ENCODE measurements at places on chromosomes 5 and 9.

- no peak for DNase-seq
Observed at GRCh38 chr9:3751125-3751758, 225.4 kb upstream of the RFX3 start.

DNA sequence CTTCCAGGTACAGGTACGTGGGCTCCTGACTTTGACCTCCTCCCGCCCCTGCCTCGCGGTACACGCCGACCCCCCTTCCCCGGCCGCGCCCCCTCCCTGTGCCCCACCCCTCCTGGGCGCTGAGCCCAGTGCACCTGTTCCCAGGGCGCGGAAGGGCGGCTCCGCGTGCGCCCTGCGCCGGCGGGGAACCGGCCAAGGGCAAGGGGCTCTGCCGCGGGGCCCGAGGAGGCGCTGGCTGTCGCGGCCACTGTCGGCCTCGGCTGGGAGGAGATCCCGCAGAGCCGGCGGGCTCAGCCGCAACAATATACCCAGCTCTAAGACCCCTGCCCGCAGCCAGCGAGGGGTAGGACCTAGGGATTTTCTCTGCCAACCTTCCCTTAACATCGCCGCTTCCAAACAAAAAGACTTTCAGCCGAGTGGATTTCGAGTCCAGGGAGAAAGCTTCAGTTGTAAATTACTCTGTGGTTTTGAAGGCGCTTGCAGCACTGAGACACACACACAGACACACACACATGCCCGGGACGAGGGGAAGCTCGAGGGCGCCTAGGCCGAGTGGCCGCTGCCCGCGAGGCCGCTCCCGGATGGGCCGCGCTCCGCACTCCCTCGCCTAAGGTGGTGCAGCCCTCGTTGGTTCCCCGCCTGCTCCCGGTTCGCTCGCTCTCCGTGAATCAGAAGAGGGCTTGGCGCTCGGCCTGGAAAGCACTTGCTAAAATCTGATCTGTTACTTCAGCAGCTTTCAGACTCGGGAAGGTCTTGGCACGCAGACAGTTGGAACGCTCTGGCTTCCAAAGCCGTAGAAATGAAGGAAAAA, 1.2 kb downstream of the FGF18 start:
- no peak for DNase-seq

DNA sequence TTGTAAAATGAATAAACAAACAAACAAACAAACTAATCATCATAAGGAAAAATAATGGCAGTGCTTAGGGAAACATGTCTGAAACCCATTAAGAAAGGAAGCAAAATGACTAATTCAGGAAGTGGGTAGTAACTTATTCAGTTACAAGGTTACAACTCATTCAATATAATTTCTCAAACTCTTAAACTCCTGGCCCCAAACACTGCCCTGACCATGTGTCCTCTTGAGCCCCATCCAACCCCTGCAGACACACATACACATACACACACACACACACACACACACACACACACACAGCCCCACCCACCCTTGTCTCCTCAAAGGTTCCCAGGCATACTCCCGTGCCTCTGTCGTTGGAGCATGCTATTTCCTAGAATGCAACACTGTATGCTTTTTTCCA, 193.9 kb downstream of the SEC61B start:
- no peak for DNase-seq

DNA sequence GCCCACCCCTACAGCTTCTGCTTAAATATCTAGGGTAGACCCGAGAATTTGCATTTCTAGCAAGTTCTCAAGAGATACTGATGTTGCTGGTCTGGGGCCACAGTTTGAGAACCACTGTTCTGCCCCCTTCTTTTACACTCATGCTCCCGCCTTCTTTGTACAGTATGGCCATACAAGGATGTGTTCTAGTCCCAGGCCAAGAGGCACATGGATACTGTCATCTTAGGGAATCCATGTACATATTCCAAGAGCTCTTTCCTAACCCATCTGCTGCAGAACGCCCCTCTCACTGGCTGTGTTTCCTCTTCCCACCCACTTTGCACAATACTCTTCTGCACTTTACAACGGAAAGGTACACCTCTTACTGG, 44.4 kb downstream of the FGF18 start:
- no peak for DNase-seq

DNA sequence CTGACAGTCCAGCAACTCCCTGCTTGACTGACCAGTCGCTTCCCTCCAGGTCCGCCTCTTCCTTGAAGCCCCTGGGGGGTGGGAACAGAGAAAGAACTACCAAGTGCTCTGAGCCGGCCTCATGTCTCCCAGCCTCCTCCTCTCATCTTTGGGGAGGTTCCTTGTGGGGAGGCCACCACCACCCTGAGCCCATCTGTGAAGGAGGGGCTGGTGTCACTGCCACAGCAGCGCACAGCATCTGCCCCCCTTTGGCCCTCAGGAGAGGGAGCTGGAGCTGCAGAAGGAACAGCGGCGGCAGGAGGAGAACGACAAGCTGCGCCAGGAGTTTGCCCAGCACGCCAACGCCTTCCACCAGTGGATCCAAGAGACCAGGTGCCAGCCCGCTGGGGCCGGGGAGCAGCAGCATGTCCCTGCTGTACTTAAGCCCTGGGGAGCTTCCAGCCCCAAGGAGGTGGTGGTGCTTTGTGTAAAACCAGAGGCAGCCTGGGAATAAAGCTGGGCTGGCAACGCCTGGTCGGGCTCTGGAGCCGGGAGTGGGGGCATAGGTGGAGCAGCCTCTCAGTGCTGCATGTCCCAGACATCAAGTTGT, 29.4 kb downstream of the DYNC2I2 start:
- no peak for DNase-seq

- DNase-seq: no peak
Observed at GRCh38 chr5:7434914-7435313, 39.0 kb downstream of the ADCY2 start.

DNA sequence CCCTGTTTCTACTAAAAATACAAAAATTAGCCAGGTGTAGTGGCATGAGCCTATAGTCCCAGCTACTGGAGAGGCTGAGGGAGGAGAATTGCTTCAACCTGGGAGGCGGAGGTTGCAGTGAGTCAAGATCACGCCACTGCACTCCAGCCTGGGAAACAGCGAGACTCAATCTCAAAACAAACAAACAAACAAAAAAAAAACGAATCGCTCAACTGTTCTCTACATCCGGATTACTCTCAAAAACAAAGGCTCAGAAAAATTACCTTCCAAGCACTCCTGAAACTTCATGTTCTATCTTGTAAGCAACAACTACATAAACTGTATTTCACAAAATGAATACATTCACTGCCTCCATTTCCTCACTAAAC, 14.0 kb downstream of the UBAP2 start:
- DNase-seq: no peak

DNA sequence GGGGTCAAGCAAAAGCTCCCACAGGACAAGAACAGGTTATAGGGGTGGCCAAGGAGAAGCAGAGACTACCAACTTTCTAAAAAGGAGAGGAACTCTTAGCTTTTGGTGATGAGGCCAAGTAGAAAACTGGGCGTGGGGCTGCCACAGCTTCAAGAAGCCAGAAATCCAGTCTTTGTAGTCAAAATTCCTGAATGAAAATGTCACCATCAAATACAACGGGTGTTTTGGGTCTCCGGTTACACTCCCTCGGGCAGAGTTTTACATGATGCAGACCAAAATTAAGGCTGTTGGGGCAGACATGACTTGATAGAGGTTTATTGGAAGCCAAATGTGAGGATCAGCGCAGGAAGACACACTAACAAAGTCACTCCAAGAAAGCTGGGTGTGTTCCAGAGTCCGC, 29.4 kb upstream of the N4BP3 start:
- no peak for DNase-seq

DNA sequence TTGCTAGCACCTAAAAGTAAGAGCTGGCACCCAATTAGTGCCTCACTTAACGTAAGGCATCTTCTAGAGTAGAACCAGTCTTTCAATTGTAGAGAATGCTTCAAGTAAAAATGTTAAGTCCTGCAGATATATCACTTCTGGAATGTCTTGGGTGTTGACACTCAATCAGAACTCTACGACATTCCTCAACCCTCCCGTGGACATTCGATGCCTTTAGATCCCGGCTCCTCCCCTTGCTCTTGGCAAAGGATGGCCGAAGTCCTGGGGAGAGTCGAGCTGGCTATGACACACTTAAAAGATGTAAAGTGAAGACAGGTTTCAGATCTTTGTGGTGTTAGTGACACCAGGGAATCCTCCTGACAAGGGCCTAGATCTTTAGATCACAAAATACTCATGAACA, 87.5 kb upstream of the ERCC6L2 start:
- no peak for DNase-seq

- DNase-seq: no peak
Observed at GRCh38 chr5:116038817-116039216, 6.5 kb downstream of the ARL14EPL start.

DNA sequence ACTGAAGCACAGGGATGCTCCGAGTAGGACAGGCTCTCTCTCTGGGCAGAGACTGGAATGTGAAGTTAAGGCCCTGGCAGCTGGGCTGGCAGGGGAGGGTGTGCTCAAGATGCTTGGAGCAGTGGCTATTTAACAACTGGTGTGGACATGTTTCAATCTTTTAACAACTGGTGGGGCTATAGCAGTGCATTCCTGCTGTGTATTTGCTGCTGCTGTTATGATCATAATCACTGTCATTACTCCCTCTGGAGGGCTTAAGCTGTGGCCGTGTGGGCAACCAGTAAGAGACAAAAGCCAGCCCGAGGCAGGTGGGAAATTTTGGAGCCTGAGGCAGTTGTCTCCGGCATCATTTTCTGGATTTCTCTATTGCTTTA, 33.3 kb upstream of the PTGS1 start:
- DNase-seq: no peak

DNA sequence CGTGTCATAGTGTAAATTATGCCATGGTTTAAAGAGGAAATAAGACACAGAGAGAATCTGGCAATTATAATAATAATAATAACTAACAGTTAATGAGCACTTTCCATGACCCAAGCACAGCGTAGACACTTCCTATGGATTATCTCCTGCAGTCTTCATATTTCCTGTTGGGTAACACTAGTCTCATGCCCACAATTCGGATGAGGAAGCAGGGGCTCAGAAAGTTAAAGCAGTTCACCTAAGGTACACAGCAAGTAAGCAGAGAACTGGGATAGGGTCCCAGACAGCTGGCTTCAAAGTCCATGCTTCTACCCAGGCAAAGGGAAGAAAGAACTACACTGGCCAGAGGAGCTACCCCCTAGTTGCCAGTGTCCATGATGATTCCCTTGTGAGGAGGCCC, 27.9 kb upstream of the TGFBI start:
- no peak for DNase-seq

DNA sequence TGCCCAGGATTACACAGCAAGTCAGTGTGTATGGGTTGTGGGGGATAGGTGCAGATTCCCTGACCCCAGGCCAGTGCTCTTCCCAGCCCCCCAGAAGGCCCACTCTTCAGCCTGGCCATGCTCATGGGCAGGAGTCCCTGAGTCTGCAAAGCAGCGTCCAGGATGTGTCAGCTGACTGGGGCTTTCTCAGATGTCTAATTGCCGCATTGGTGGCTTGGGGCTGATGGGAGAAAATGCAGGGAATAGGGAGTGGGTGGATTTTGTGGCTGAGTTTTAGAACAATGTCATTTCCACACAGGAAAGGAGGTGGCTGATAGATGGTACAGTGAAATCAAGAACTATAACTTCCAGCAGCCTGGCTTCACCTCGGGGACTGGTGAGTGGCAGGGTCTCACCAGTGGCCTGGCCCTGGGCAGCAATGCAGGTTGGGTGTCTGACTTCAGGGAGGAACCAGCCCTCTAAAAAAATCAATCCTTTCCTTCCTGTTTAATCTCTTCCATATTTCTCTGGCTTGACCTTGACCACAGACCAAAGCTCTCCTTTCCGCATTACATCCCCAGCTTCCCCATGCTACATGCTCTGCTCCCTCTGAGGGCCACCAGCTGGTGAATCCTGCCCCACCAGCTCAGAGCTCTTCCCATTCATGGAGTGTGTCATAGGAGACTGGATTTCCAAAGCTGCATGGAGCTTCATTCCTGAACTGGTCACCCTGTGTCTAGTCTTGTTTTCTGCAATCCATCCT, 14.2 kb downstream of the GLIPR2 start:
- no peak for DNase-seq

DNA sequence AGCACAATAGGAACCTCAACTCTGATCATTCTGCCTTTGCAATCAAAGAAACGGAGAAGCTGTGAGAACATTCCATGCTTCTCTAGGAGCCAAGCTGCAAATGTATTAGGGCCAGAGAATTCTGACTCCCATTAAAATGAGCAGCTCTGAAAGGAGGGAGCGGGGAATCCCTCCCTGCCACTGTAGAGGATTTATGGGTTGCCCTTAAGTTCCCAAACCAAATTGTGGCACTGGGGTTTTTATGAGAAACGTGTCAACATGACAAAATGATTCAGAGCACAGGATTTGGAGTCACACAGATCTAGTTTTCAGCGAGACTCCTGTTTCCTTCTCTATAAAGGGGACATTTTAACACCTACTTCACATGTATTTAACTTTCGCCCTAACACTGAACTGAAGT, 1.8 kb downstream of the IL6ST start:
- no peak for DNase-seq

DNA sequence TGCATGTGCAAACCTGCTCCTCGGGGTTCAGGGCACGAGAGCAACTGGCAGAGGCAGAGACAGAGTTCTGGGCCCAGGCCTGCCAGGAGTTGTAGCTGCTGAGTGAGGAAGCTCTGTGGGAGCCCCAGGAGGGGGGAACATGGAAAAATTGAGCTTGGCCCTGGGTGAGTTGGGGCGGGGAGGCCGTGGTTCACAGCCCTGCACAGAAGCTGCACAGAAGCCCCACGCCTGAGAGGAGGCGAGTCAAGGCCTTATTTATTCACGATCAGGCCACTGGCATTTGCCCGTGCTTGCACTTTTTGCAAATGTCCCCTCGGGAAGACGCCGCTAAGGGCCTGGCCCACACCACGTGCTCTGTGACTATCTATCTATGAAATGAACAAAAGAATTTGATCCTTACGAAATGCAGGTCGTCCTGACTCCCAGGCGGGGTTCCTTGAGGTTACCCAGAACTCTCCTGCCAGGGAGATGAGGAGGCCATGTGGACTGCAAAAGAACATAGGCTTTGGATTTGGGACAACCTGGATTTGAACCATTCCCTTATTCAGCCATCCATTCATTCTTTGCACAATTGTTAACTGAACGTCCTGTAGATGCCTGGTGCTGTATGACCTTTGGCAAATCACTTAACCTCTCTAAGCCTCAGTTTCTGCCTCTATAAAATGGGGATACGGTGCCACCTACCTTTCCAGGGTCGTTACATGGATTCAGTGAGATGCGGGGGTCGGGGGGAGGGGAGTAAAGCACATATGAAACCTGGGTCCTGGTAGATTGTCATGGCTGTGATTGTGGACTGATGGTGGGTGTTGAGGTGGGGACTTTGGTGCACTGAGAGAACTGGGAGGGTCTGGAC, 17.9 kb downstream of the COL27A1 start:
- no peak for DNase-seq
